Thoracic aorta endothelial cell (primary cell): ENCODE measurements at places on chromosomes 5 and 9. TPM values are rescaled to one million over a fixed set of nuclear protein-coding genes. Genes with fewer than 3 reads are reported as not detected.

The OBP2B gene
- not detected in 2 replicates for total RNA-seq

The CORO2A gene
- total RNA-seq, result 0.40 and 0.72 TPM in 2 replicates

The SPINK6 gene
- total RNA-seq, result not detected in 2 replicates

The KIF4B gene
- total RNA-seq, result 0.29 and 1.7 TPM in 2 replicates
